ENCODE measurements at places on chromosomes 1 and 21. TPM values are rescaled to one million over a fixed set of nuclear protein-coding genes. Genes with fewer than 3 reads are reported as not detected.
A peak's percentile ranks its signal among the peaks of the same experiment; 100 is the strongest.

DNA sequence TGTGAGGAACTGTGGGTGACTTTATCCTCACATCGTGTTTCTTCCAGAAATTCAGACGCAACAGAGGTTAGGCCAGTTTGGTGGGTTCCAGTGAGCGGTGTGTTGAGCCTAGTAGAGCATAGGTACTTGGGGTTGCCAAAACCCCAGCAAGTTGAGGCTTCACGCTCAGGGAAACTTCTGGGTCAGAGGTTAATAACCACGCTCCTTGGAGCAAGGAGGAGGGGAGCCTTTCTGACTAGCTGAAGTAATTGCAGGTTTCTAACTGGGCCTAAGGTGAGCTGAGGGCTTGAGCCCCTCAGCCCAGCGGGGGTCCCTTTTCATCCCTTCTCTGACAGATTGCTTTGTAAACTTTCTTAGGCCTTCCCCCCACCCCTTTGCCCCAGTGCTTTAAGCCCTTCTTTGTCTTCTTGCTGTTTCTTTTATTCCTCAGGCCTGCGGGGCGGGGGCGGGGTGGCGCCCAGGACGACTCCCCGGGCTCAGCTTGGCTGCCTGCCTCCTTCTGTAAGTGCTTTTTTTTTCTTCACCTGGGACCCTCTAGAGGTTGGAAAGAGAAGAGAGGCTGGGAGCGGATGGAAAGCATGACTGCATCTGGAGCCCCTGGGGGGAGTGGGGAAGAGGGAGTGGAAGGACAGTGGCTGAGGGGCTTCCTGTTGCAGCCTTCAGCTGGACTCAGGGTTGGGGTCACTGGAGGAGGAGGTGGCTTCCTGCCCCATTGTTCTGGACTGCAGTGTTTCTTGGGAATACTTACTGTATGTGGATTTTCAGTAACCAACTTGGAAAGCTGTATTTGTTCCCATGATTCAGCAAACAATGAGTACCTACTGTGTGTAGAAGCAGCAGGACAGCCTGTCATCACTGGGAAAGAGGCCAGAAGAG lies 1.3 kb upstream of the ZNF436 start:
- no peak for DNase-seq
- peak overlapping the region; percentile 99 for H3K27ac ChIP-seq
- no peaks in the 10 kb centered on the region for H3K27me3 ChIP-seq
- H3K4me1 ChIP-seq: peaks cover 38% of the 10 kb centered on the region

DNA sequence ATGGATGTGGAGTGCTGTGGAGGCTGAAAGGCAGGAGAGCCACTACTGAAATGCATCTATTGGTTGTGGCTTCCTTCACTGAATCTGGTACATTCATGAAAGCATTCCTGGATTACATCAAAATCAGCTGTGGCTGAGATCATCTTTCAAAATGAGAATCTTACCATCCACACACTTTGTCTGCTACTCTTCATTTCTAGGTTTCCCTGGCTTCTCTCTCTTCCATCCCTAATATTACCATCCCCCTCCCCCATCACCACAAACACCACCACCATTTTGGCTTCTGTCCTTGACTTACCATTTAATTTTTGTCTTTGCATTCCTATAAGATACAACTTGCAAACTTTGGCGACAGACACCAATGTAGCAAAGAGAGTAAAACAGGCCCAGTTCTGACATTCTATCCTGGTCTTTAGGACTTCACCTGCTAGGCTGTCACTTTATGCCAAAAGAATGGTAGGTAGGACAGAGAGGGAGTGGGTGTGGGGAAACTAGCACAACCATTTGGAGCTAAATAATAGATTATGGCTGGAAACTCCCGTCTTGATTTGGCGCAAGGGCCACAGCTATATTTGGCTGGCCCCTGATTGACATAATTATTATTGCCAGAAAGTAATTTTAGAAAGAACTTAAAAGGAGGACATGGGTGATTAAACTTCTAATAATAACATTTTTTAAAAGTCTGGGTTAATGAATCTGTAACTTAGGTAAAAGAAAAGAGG lies 15.1 kb upstream of the DUSP10 start:
- H3K27ac ChIP-seq: no peak overlapping the region
- H3K4me1 ChIP-seq: no peaks in the 10 kb centered on the region
- H3K27me3 ChIP-seq: no peaks in the 10 kb centered on the region
- H3K36me3 ChIP-seq: no peaks in the 10 kb centered on the region
- no peak overlapping the region for H3K4me3 ChIP-seq

DNA sequence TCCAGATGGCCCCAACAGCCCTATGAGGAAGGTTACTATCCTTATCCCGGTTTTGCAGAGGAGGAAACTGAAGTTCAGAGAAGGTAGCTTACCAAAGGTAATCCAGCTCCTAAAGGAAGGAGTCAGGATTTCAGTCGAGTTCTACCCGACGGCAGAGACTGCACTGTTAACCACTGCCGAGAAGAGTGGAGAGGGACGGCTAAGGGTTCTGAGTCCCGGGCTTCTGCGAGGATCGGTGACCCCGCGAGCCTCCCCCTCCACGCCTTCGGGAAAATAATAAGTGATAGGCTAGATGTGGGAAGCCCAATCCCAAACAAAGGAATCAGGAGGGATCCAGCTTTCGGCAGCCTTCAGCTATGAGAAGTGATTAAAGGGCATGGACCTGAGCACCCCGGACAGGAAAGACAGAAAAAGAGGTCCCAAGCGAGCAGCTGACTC lies 587 bp downstream of the TMEM53 start:
- H3K4me1 ChIP-seq: no peaks in the 10 kb centered on the region
- DNase-seq: no peak
- H3K27me3 ChIP-seq: no peaks in the 10 kb centered on the region
- peak overlapping the region; percentile 97 for H3K27ac ChIP-seq

- H3K4me1 ChIP-seq: no peaks in the 10 kb centered on the region
- H3K27me3 ChIP-seq: no peaks in the 10 kb centered on the region
- H3K4me3 ChIP-seq: no peak overlapping the region
- DNase-seq: no peak
Measured at GRCh38 chr1:246508897-246509688, 2.0 kb upstream of the SMYD3 start.

DNA sequence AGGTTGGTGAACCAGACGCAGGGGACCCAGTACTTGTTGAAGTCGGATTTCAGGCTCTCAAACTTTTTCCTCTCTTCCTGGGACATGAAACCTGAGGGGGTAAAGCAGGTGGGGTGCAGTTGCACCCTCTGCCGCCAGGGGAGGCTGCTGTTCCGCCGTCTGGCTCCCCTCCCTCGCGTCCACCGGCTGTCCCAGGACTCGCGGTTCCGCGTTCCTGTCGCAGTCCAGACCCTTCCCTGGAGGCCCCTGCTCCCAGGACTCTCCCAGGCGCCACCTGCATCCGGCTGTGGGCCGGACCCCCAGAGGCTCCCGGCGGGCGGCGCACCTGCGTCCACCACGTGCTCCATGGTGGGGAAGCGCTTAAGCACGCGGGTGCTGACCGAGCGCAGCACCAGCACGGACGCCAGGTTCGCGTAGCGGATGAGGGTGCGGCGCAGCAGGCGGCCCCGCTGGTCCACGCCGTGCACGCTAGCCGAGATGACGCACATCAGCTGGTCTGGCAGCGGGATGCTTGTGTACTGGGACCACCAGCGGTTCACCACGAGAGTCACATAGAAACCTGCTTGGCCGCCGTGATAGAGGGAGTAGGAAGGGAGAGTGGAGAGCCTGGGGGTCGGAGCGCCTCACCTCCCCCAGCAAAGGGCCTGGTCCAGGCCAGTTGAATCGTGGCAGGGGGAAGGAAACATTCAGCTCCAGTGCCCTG lies 1.7 kb downstream of the BEST4 start:
- peak overlapping the region; percentile 45 for H3K4me3 ChIP-seq
- H3K36me3 ChIP-seq: peaks cover 4% of the 10 kb centered on the region
- H3K27me3 ChIP-seq: no peaks in the 10 kb centered on the region
- DNase-seq: no peak
- peaks cover 32% of the 10 kb centered on the region for H3K4me1 ChIP-seq

DNA sequence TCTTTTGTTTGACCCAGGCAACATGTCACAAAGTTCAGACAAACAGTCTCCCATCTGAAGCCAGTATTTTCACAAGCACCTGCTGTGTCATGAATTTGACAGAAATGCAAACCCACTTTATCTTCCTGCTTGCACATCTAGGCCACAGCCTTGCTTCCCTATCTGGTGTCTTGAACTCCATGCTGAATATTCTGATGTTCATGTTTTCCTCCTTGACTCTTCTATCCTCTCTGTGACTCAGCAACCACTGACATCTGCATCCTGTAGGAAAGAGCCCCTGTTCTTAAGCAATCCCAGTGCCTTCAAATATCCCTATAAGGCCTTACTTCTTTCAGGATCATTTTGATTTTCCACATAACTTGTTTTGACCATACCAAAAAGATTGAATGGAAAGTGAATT lies 6.5 kb downstream of the CD55 start:
- H3K36me3 ChIP-seq: peaks cover 53% of the 10 kb centered on the region
- peaks cover 12% of the 10 kb centered on the region for H3K4me1 ChIP-seq
- H3K27me3 ChIP-seq: no peaks in the 10 kb centered on the region
- DNase-seq: no peak
- no peak overlapping the region for H3K27ac ChIP-seq

- H3K4me1 ChIP-seq: no peaks in the 10 kb centered on the region
- no peaks in the 10 kb centered on the region for H3K27me3 ChIP-seq
- DNase-seq: no peak
- H3K4me3 ChIP-seq: no peak overlapping the region
Measured at GRCh38 chr1:193568512-193568911, 382.1 kb upstream of the B3GALT2 start.

HSPA13 gene
- 18.4 TPM for total RNA-seq

A3GALT2 gene
- not detected for total RNA-seq
